ENCODE measurements at places on chromosomes 1 and 21.

DNA sequence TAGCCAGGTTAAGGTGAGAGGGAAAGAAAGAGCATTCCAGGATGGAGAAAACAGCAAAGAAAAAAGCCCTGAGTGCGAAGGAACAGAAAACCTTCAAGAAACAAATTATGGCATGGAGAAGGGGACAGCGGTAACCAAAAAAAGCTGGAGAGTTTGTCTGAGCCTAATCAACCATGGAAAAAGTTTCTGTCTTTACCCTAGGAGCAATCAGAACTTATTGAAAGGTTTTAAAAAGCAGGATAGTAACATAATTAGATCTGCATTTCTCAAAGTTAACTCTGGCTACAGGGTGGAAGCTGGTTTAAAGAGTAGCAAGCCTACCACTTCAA lies 26.1 kb upstream of the HPDL start:
- DNase-seq = no peak

GRCh38 chr1:200252531-200252930 lies 157.3 kb downstream of the ZNF281 start:
- no peak for DNase-seq

GRCh38 chr1:39812913-39813312 lies 24.2 kb upstream of the BMP8B start:
- DNase-seq = no peak

- no peak for DNase-seq
Measured at GRCh38 chr1:201890223-201890622, 1.5 kb downstream of the SHISA4 start.

DNA sequence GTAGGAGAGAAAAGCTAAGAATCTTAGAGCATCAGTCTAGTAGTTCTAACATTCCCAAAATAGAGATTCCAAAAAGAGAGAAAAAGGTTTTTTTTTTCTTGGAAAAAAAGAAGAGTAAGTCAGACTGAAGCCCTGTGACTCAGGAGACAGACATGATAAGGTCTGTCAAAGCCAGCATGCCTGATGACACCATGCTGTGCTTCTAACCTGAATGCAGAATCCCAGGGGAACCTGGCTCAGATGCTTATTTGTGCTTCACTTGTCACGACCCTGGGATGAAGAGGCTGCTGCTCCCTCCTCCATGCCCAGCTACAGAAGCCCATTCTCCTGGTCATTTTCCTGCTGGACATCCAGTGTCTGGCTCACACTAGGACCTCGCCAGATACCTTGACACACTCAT lies 44.3 kb downstream of the ERICH3 start:
- no peak for DNase-seq

DNA sequence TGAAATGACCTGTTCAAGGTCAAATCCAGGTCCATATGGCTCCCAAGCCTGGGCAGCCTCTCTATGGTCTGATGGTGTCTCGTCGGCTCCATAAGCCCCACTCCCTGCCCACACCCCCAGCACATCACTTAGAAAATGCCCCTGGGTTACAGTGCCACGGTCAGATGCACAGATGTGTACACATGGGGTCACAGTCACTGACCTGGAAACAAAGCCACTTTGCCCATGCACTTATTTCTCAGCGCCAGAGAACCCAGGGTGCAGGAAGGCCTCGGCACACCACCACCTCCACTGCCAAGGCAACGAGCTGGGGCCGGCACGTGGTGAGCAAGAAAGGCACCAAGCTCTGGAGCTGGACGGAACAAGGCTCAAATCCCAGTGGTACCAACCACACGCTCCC lies 24.7 kb downstream of the IFFO2 start:
- DNase-seq = no peak

- no peak for DNase-seq
Measured at GRCh38 chr21:37230632-37231248, 36.4 kb downstream of the VPS26C start.

- DNase-seq = no peak
Measured at GRCh38 chr1:76613886-76614285, 253.4 kb upstream of the ST6GALNAC5 start.

DNA sequence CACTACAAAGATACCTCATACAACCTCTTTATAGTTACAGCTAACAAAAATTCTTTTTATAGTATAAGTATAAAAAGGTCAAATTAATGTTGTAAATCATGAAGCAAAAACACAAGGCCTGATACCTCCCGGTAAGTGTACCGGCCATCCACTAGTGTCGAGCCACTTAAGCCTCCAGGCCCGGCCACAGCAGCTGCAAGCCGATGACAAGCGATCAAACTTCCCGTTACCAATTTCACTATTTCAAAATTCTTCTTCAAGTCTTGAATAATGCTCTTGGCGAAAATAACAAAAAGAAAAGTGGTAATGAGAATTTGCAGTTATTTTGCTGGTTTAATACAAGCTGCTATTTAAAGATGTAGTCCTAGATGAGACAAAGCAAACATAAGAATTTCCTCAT lies 67.6 kb downstream of the USP24 start:
- no peak for DNase-seq

DNA sequence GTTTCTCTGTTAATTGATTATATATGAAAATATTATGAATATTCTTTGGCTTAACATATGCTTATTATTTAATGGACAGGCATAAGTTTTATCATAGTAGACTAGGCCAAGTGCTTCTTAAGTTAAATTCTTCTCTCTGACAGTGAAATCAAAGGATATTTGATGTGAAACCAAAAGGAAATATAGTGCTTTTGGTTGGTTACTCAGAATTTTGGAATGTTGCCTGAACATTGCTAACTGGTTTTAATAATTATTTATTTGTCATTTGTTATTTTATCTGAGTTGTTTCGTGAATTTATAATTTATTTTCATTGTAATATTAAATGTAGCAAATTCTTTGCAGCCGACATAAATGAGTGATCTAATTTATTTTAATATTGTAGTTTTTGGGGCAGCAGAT lies 18.3 kb downstream of the HOOK1 start:
- no peak for DNase-seq
